Left cardiac atrium (tissue), 4 donors: ENCODE measurements at places on chromosomes 12 and 14. TPM values are rescaled to one million over a fixed set of nuclear protein-coding genes. Genes with fewer than 3 reads are reported as not detected.

DNA sequence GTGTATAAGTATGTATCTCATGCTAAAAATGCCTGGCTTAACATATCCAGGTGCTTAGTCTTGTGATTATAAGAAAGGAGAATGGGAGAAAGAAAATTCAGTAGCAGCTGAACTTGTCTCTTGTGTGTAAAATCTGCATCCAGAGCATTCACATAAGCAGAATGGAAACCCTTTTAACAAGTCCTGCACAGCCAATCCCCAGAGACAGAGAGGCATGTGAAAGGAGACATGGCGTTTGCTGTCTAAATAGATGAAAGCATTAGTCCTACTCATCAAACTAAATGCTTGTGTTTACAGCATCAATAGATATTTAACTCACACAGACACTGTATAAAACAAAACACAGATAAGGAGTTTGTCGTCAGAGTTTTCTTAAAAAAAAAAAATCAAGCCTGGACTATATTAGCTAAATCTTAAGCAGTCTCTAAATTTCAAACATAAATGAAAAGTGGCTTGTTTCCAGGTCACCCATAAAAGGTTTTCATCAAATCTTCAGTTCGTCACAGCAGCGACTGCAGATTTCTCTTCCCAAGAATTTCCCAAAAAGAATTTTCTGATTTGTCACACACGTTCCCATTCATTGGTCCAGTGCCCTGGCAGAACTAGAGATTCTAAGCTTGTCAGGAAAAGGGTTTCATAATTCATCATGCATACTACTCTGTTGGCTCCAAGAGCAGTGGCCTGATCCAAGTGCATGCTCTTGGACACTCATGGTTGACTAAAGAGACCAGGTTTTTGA is 249.2 kb downstream of the BTG1 start:
- peak; percentile 37 for DNase-seq

DNA sequence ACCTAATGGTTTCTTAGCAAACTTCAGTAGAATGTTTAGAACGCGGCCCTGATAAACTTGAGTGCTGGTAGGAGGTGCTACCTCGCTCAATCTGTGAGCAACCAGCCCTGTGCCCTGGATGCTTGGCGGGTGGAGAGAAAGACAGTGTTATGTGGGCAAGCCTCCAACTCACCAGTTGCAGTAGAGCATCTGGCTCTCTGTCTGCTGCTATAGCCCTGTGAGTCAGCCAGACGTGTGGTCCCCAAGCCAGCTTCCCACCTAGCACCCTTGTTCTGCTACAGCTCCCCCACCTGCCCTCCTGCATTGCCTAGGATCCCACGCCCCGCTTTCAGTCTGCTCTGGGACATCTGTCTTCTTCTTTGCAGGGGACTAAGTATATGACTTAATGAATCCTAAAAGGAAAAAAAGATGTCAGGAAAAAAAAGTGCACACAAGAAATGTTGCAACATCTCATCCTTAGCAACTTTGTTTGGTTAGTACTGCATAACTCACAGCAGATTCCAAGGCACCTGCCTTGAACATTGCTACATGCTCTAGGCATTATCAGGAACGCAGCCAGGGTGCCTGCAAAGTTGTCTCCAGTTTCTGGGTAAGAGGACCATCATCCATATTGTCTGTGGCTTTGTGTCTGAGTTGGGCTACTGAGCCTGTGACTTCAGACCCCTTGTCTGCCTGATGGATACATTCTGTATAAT is 13.6 kb downstream of the SNRNP35 start:
- DNase-seq: peak; percentile 60

DNA sequence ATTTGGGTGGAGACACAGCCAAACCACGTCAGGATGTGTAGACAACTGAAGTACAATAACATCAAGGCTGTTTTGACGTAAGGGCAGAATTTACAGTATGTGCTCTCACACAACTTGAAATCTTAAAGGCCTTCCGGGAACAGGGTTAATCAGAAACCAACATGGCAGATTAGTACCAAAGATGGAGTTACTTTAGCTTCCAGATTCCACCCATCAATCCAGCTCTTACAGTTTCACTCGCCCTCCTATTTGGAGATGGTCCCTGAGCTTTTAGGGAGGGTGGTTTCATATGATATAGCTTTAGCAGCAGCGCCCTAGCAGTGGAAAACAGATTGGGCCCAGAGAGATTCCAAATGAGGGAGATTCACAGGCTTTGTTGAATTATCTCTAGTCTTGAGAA is 2.0 kb upstream of the XPOT start:
- DNase-seq: no peak

The CMTM5 gene
- total RNA-seq: 1.4 TPM

The FAIM2 gene
- total RNA-seq: 25.9 TPM

The ATP2A2 gene
- 2,696 TPM for total RNA-seq

DNA sequence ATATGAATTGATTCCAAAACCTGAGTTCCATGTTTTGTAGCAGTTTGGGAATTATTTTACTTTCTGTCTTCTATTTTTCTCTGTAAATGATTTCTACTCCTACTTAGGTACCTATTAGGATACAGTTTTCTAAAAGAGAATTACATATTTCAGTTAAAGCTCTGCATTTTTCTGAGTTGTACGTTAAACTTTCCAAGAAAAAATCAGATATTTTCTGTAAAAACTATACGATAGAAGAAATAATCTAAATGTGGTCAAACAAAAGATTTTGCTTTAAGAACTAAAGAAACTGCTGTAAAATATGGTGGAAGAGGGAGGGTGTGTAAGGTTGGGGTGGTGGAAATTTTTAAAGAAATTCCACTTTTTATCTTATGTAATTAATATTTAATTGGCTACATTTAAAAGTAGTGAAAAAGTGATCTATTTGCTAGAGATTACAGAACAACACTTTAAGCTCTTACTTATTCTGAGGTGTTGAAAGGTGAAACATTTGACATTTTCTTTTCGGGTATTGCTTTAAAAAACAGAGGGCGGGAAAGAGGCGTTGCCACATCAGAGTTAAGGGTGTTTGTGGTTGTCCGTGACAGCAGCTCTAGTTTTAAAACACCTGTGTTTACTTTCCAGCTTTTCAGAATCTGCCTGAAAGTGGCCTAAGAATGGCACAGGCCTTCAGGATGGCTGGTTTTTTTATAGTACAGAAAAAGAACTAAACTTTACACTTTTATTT is 187.3 kb downstream of the MIPOL1 start:
- no peak for DNase-seq

GRCh38 chr14:80003138-80003537 is 208.2 kb downstream of the DIO2 start:
- DNase-seq: no peak

- no peak for DNase-seq
Observed at GRCh38 chr12:42090899-42091298, 53.8 kb downstream of the GXYLT1 start.

- no peak for DNase-seq
Observed at GRCh38 chr14:65770681-65771080, 358.2 kb downstream of the FUT8 start.

DNA sequence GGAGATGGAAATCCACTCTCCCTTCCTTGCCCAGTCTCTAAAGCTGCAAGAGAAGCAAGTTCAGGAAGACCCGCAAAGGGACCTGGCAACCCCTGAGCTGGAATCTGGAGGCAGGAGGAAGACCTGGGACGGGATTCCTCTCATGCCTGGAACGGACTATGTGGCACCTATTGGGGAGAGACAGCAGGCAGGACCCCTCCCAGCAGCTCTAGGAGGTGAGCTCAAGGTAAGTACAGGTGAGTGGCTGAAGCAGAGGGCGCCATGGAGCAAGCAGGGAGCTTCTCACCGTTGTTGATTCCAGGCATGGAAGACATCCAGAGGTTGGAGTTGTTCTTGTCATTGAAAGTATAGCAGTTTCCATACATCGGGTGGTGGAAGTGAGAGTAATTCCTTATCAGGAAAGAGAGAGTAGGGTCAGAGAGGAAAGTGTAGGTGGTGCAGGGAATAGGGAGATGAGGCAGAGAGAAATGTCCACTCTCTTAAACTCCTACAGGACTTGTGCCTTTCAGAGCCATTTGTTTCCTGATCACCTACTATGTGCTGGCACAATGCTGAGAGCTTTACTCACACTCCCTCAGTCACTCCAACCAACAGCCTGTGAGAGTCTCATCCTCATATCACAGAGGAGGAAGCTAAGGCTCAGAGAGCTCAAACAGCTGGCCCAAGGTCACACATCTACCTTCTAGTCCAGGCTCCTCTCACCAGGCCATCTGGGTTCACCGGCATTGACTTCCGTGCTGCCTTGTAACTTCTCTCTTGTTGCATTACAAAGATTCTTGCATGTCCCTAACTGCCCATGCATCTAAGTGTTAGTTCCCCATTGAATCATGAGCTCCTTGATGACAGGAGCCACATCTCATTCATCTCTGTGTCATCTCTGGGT is 13.9 kb upstream of the TNFRSF1A start:
- no peak for DNase-seq

The TULP3 gene
- total RNA-seq: 14.2 TPM

- DNase-seq: no peak
Observed at GRCh38 chr14:61160798-61161197, 120.3 kb downstream of the TMEM30B start.

DNA sequence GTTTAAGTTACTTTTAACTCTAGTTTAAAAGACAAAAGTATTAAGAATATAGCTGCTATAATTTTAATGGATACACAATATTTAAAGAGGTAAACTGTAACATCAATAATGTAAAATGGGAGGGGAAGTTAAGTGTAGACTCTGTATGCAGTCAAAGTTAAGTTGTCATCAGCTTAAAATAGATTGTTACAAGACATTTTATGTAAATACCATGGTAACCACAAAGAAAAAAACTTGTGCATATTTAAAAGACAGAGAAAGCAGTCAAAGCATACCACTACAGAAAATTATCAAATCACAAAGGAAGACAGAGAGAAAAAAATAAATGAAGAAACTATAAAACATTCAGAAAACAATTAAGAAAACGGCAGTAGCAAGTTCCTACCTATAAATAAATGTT is 73.3 kb downstream of the CEP128 start:
- DNase-seq: no peak

DNA sequence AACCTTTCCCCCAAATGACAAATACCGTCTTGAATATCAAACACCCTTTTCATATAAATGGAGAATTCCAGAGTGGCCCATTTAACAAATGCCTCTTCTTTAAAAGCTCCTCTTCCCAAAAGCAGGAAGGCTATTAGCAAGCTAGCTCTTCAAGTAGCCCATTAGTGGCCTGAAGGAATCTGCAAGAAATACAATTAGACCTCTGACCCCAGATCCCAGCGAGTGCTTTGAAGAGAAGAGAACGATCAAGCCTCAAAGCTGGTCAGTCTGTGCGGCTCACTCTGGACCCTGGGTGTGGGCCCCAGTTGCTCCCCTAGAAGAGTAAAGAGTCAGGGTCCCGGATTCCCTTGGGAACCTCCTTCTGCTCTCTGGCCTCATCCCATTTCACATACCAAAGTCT is 325.6 kb downstream of the NUAK1 start:
- no peak for DNase-seq

The CNOT2 gene
- 36.0 TPM for total RNA-seq

The AICDA gene
- not detected for total RNA-seq

- peak; percentile 46 for DNase-seq
Observed at GRCh38 chr12:19412844-19413243, 26.4 kb upstream of the AEBP2 start.

GRCh38 chr12:6606331-6607131 is 648 bp downstream of the CHD4 start:
- peak; percentile 84 for DNase-seq

GRCh38 chr14:53494587-53494986 is 341.5 kb upstream of the DDHD1 start:
- no peak for DNase-seq

The CPM gene
- 35.0 TPM for total RNA-seq

The RPS6KL1 gene
- total RNA-seq: 11.9 TPM

The DBX2 gene
- total RNA-seq: 0.50 TPM

GRCh38 chr12:9933958-9934357 is 1.8 kb upstream of the CLEC2A start:
- no peak for DNase-seq

The ANO2 gene
- total RNA-seq: 23.4 TPM

DNA sequence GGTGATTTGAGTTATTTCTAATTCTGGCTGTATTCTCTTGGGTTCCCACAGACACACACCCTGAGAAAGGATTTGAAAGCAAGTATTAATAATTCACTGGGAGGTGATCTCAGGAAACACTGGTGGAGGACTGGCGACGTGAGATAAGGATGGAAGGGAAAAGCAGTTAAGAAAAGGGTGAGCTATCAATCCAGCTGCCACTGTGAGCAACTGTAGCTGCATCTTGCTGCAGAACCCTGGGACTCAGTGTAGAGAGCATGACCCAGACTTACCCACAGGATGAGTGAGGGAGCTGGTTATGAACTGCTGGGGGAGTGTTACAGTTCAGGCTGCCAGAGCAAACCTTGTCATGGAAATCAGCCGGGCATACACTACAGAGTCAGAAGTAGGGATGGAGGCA is 71.9 kb downstream of the RESF1 start:
- DNase-seq: no peak

GRCh38 chr14:78083837-78084236 is 86.3 kb upstream of the NRXN3 start:
- DNase-seq: no peak

The RNF31 gene
- total RNA-seq: 41.7 TPM

DNA sequence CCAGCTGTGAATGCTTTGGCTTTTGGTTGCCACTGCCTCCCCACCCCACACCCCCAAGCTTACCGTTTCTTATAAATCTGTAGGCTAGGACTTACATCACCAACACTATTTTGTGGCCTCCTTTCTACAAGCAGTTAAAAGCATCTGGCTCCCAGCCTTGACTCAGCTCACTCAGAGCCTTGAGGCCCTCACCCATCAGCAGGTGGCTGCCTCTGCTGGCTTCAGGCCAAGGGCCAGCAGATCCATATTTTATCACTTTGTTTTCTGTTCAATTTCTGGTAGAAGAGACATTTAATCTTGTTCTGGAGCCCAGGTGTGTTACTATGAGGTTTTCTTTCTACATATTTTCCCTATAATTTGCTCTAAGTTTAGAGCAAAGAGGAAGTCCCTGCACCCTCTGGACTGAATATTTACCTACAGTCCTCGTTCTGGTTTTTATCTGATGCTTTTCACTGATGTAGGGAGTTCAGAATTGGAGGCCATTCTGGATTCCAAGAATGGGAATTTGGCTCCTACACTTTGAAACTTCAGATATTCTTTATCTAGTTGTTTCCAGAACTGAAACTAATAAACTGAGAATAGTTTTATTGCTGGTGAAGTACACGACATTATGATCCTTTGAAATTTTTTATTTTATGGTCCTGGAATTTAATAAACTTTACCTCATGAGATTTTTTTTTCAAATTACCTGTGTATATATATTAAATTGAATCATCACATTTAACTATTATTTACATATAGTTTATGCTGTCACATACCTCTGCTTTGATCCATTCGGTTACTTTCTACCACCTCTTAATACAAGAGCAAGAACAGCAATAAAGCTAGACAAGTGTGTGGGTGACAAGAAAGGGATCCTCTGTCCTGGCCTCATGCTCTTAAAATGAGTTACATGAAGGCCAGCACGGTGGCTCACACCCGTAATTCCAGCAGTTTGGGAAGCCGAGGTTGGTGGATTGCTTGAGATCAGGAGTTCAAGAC is 22.2 kb downstream of the PLBD1 start:
- DNase-seq: no peak
